ENCODE measurements at places on chromosomes 7 and 10.

GRCh38 chr10:50063100-50063499 lies 4.7 kb upstream of the WASHC2A start:
- DNase-seq, result no peak

DNA sequence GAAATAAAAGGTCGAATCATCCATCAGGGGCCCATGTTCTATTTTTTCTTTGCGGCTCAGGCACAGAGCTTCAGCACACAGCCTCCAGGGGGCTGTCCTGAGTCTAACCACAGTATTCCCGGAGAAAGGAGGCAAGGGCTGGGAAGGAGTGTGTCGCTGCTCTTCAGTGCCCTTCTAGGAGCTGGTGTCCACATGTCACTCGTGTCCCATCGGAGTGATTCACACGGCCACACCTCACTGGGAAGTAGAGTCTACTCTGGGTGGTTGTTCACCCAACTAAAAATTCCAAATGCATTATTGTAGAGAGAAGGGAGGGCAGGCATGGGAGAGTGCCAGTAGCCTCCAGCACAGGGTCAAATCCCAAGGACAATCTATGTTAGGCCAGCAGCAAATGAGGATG lies 114.8 kb upstream of the LANCL2 start:
- DNase-seq, result no peak

GRCh38 chr10:93680412-93681047 lies 21.9 kb downstream of the FRA10AC1 start:
- DNase-seq, result peak; percentile 20

- DNase-seq, result no peak
Measured at GRCh38 chr10:129517680-129518057, 50.6 kb downstream of the MGMT start.

DNA sequence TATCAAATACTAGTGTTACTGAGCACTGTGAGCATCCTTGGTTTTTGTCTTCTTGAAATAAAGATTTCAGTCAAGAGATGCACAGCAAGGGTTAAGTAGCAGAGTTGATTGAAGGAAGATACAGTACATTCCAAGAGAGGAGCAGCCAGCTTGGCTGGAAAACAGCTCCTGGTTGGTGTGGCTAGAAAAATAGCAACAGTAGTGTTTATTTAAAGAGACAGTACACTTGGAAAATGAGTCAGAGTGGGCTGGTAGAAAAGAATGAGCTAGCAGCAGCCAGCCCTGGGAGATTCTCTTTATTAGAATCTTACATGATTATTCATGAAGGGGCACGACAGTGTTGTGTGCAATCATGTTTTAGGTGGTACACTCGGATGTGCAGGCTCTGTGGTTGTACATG lies 1016.4 kb upstream of the SORCS1 start:
- no peak for DNase-seq

DNA sequence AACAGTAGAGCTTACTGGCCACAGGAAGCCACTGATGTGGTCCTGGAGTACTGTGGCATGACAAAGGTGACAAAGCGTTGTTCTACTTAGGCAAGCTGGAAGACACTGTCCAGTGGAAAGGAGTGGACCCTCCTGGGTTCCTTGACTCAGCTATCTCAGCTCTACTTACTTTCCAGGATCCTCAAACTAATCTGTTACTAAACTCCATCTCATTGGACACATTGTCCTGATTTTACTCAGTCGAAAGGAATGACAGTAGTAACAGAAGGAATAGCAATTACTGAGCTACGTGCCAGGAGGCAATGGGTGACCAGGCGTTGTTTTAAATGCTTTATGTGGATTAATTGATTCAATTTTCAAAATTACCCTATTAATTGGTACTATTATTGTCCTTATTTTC lies 41.6 kb downstream of the ABLIM1 start:
- no peak for DNase-seq

DNA sequence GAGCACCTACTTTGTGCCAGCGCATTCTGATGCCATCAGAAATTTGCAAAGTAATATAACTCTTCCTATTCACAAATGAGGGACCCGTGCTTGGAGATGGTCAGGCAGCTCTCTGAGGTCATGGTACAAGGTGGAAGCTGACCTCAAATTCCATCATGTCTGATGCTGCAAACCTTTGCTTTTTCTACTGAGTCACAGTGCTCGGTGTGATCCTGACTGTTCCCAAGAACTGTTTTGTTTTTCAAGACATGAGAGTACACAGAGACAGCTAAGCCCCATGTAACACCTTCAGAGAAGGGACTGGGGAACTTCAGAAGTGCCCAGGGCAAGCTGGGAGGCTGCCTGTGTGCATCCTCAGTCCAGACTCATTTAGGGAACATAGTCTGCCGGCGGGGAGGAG lies 111.3 kb downstream of the FRMD4A start:
- DNase-seq, result no peak

Measured in epithelial cell of proximal tubule (primary cell).